Naive thymus-derived CD8-positive, alpha-beta T cell (primary cell): ENCODE measurements at places on chromosomes 3 and 15. TPM values are rescaled to one million over a fixed set of nuclear protein-coding genes. Genes with fewer than 3 reads are reported as not detected.

DNA sequence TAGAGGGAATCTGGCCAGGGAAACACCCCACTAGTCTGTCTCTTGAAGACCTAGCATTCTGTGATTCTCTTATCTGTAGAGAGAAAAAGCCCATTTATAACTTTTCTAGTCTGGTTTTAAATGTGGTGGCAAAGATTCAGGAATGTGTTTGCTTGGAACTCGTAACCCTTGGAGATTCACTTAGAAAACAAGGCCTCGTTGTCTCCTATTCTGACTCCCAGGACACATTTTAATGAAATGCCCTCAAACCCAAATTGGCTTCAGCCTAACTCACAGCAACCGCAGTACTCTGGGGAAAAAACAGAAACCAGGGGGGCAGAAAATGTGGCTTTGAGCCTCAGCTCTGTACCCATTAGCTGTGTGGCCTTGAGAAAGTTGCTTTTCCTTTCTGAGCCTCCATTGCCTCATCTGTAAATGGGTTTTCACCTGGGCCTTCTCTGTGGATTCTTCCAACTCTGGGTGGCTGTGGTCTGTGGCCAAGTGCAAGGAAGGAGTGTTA lies 36.5 kb downstream of the RPLP1 start:
- DNase-seq: no peak

DNA sequence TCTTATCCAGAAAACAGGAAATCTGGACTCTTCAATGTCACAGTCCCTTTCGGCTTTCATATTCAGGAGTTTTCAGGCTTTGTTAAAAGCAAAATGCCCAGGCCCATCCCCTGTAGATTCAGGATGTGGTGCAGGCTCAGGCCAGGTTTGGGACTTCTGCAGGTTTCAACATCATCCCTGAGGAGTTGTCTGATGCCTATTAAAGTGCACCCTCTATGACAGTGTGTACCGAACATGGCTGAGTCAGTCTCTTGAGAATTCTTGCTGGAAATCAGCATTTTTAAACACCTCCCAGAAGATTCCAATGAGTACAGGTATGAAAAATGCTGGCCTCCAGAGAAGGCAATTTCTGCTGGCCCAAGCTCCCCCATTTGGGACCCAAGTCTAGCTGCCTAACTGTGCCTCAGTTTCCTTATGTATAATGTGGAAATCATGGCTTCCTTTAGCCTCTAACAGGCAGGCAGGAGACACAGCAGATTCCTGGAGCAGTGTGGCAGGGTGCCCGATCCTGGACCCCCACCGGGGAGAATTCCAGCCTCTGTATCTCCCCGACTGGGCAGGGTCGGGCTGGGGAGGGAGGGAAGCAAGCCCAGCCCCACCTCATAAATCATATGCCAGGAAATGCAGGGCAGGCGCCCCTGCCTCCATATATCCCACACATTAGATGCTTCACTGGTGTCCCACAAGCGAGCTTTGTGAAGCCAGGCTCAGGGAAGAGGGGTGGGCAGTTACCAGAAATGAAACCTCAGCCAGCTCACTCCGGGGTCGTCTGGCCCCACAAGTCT lies 44.4 kb upstream of the SLC6A11 start:
- no peak for DNase-seq

DNA sequence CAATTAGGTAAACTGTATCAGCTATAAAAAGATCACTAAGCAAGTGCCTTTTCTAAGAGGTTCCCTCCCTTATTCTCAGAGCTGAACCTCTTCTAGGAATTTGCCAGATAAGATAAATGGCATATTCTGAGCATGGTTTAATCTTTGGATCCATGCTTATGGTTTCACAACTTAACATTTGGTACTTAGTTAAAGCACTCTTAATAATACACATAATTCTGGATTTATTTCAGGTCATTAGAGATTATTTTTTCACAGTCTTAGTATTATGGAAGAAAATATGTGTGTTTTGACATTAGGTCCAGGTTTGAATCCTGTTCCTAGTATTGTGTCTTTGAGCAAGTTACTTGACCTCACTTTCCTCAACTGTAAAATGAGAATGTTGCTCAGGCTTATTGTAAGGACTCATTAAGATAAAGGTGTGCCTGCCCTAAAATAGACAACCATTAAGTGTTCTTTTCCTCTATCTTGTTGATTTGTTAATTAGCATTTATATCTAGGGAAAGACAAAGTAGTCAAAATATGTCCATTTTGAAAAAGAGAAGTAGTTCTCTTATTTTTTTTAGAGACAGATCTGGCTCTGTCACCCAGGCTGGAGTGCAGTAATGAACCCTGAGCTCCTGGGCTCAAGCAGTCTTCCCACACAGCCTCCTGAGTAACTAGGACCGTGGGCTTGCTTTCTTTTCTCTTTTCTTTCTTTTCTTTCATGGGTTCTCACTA lies 43.4 kb downstream of the TSC22D2 start:
- DNase-seq: no peak

GRCh38 chr3:62187022-62187431 lies 186.3 kb downstream of the FEZF2 start:
- DNase-seq: no peak

GRCh38 chr15:70433586-70434324 lies 329.6 kb downstream of the UACA start:
- no peak for DNase-seq

DNA sequence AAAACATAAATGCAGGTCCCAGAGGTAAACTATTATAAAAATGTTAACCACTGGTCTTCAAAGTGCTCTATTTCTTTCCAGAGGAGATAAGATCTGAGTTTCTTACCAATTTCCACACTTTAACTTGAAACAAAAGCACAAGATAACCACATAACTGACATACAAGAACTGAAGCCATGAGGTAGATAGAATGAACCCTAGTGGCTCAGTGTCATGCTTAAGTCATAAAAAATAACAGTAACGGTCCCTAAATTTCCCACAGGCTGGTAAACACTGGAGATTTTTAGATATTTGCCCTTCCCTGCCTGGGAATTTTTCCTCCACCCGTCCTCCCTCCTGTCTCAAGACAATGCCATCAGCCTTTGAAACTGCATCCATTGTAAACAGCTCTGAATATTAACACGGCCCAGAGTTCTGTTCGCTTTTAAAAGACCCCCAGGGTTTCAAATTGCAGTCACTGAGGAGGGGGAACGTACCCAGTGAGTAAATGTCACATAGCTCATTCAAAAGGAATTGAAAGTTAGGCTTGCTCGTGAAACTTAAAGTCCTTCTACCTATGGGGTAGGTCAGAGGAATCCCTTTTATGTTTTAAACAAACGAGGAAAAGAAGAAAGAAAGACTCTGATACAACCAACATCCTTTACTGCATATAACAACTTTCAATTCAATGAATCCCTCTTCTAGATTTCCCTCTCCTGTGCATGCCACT lies 5.7 kb downstream of the LRIG1 start:
- DNase-seq: no peak

DNA sequence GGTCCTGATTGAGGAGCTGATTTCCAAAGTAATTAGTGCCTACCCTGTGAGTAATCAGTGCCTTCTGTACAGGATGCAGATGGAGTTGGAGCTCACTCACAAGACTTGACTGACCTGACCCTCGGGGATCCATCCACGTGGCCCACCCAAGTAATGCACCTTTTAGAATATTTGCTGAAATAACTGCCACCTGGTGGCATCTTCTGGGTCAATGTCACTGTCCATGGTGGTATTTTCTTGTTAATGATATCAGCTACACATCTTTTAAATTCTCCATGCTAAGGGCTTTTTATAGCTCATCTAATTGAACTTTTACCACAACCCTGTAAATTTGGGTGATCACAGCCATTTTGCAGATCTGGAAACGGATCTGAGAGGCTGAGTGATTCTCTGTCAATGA lies 74.3 kb upstream of the ANKRD34C start:
- DNase-seq: no peak

DNA sequence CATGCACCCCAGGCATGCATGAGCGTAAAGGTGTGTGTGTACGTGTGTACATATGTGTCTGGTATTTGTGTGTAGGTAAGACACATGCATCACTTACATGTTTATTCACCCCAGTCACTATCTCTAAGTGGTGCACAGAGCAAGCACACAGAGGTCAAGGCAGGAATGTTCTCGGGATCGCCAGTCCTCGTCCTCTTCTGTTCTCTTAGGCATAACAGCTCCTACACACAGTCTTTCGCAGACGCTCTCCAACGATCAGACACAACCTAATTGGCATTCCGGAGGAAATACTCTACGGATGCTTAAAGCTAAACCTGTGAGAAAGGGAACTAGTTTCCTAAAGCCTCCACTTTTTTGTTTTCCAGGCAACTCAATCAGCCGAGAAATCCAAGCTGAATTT lies 95.9 kb downstream of the ADAMTS17 start:
- DNase-seq: no peak

DNA sequence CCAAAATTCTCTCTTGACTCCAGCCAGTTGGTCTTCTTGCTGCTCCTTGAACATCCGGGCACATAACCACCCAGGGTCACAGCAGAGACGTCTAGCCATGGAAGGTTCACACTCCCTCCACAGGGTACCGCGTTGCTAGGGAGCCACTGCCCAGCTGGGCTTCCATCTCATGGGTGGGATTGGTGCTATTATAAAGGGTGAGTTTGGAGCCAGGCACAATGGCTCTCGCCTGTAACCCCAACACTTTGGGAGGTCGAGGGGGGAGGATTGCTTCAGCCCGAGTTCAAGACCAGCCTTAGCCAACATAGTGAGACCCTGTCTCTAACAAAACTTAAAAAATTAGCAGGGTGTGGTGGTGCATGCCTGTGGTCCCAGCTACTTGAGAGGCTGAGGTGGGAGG lies 17.5 kb upstream of the SKOR1 start:
- no peak for DNase-seq

DNA sequence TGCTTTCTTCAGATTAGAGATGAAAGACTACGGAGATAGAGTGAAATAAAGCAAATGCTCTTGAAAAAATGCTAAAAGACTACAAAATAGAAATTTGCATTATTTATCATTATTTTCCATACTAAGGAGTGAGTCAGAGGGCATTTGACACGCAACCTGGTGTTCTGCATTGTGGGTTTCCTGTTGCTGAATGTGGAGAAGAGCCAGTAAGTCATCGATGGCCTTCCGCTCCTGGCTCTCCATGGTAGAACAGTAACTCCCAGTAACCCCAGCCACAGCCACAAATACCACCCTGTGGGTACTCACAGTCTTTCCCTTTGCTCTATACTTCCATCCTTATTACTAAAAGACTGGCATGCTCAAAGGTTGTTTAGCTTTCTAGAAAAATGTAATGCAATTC lies 61.5 kb downstream of the CGGBP1 start:
- DNase-seq: no peak

DNA sequence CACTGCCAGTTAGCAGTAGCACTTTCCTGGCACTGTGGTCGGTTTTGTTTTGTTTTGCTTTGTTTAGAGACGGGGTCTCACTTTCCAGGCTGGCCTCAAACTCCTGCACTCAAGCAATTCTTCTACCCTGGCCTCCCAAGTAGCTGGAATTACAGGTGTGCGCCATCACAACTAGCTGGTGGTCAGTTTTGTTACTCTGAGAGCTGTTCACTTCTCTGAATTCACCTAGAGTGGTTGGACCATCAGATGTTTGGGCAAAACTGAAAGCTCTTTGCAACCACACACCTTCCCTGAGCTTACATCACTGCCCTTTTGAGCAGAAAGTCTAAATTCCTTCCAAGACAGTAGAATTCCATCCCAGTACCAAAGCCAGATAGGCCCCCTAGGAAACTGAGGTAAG lies 22.6 kb downstream of the CLDN18 start:
- DNase-seq: no peak

DNA sequence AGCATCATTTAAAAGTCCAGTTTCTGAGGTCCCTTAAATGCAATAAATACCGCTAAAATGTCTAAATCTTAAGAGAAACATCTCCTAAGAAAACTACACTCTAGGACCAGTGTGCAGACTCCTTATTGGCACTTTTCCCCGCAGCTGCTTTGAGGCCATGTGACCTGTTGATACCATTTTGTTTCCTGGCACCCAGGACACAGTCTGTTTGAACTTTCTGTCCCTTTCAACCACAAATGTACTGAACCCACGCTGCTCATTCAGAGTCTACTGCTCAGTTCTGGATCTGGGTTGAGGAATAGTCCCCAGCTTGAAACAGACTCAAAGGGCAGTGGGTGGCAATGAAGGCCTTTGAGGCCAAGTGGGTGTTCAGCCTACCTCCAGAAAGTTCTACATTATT lies 17.1 kb downstream of the LDHAL6B start:
- no peak for DNase-seq

DNA sequence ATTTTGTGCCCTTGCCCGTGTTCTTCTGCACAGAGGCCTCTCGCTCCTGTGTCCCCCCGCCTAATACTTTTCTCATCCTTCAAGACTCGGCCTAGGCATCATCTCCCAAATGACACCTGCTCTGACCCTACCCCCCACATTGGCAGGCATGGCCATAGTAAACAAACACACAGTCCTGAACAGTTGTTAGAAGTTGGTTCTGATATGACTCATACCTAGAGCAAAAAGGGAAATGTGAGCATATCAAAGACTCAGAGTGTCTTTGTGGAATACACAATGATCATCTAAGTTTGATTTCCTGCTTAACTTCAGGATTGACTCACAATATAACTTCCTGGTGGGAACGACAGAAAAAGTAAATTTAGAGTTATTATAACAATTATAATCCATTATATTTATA lies 120.5 kb downstream of the POLR2M start:
- no peak for DNase-seq

GRCh38 chr3:81472600-81473362 lies 288.7 kb downstream of the GBE1 start:
- DNase-seq: no peak

DNA sequence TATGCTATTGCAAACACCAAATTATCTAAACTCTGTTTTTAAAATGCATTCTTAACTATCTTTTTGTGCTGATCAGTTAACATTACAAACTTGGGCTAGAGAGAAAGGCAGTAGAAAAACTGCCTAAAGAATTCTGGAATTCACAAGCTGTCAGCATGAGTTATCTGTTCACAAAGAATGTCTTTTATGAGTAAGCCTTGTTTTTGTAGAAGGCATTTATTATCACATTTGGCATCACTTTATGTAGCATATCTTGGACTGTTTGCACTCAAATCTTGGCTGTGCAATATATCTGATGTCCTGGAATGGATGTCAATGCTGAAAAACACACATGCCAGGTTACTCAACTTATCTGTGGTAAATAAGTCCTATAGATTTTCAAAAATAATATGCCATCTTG lies 15.5 kb upstream of the BCHE start:
- no peak for DNase-seq

- no peak for DNase-seq
Observed at GRCh38 chr15:38073178-38073946, 138.9 kb downstream of the TMCO5A start.

DNA sequence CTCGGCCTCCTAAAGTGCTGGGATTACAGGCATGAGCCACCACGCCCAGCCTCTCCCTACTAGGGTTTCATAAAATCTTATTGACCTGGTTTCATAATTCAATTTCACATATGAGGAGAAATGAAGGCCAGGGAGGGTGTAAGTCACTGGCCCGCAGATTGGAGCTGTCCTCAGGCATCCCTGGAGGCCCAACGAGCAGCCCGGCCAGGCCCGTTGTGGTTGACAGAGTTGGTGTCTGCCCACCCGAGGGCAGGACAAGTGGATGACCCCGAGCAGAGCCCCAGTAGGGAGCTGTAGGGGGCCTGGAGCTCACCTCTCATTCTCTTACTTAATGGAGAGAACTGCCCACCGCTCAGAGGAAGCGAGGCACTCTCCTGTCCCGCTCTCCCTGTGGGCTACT lies 78.9 kb downstream of the CPN2 start:
- no peak for DNase-seq

Gene GOLGA8J
- polyA plus RNA-seq: not detected

Gene CEP70
- 12.5 TPM for polyA plus RNA-seq

Gene PLIN1
- polyA plus RNA-seq: not detected

Gene BNIP2
- polyA plus RNA-seq: 92.2 TPM

Gene DPP8
- polyA plus RNA-seq: 38.1 TPM

Gene TMEM207
- polyA plus RNA-seq: not detected

Gene GP5
- polyA plus RNA-seq: 9.5 TPM

Gene ITIH1
- not detected for polyA plus RNA-seq
